ENCODE measurements at places on chromosomes 11 and 22.
A peak's percentile ranks its signal among the peaks of the same experiment; 100 is the strongest.

GRCh38 chr11:129828301-129828836 is 12.7 kb downstream of the TMEM45B start:
- DNase-seq = no peak
- H3K36me3 ChIP-seq = no peaks in the 10 kb centered on the region
- H3K4me1 ChIP-seq = no peaks in the 10 kb centered on the region
- no peaks in the 10 kb centered on the region for H3K27me3 ChIP-seq

GRCh38 chr22:32482708-32483107 is 8.1 kb downstream of the FBXO7 start:
- no peaks in the 10 kb centered on the region for H3K27me3 ChIP-seq
- no peak overlapping the region for H3K27ac ChIP-seq
- H3K4me3 ChIP-seq = no peak overlapping the region
- DNase-seq = no peak

DNA sequence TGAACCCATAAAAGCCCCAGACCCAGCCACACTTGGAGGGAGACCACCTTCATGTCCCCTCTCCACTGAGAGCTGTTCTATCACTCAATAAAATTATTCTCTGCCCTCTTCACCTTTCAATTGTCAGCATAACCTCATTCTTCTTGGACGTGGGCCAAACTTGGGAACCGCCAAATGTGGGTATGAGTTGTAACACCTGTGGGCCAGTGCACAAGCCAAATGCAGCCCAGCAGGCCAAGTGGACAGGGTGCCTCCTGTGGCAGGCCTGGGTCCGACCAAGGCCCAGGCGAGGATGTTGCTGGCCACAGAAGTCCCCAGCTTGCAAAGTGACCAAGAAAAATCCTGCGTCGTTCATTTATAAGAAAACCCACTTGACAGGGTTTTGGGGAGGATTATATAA is 621.2 kb downstream of the METTL15 start:
- H3K27me3 ChIP-seq = no peaks in the 10 kb centered on the region
- no peaks in the 10 kb centered on the region for H3K36me3 ChIP-seq
- H3K27ac ChIP-seq = no peak overlapping the region

DNA sequence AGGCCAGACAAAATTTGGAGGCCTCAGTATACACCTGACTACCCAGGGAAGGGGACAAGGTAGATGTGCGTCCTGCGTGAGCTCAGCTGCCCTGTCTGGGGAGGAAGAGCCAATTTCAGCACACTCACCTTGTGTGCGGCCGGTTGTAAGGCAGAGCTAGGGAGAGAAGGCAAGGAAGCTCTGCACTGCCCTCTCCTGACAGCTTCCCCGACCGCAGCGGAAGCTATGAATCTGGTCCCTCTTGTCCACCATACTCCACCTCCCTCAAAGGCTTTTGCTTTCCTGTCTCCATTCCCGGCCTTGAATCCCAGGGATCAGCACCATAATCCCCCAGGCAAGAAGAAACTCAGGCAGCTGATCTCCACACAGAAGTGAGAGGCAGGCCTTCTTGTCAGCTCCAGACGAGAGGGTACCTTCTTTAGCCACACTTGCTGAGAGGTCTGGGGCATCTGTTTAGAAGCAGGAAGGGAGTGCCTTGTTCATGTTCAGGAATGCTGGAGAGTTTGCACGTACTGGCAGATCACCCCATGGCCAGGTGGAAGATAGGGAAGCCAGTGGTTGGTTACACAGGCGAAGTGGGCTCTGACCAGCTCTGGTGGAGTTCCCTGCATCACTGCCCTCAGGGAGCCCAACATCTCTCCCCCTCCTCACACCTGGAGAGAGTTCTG is 62.5 kb downstream of the FEZ1 start:
- H3K36me3 ChIP-seq = no peaks in the 10 kb centered on the region
- H3K4me1 ChIP-seq = no peaks in the 10 kb centered on the region
- DNase-seq = peak; percentile 64
- no peak overlapping the region for H3K4me3 ChIP-seq

DNA sequence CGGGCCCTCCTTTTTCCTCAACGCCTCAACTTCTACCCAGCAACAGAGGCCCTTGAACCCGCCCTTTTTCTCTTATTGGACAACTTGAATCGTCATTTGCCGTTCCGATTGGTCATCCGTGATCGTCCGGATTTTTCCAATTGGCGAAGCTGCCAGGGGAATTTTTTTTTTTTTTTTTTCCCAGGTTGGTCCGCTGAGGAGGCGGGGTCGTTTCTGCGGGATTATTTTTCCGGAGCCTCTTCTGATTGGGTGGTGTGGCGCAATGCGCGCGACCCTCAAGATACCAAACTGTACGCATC is 465 bp upstream of the TTC9C start:
- DNase-seq = peak; percentile 90
- H3K4me1 ChIP-seq = no peaks in the 10 kb centered on the region
- peak overlapping the region; percentile 54 for H3K4me3 ChIP-seq
- H3K36me3 ChIP-seq = no peaks in the 10 kb centered on the region
- H3K27me3 ChIP-seq = no peaks in the 10 kb centered on the region
- H3K27ac ChIP-seq = peak overlapping the region; percentile 100

GRCh38 chr11:83147895-83148294 is 9.0 kb upstream of the PCF11 start:
- no peak for DNase-seq
- H3K4me3 ChIP-seq = no peak overlapping the region
- no peaks in the 10 kb centered on the region for H3K27me3 ChIP-seq
- peaks cover 1% of the 10 kb centered on the region for H3K4me1 ChIP-seq

GRCh38 chr11:11725438-11725837 is 103.6 kb upstream of the GALNT18 start:
- H3K36me3 ChIP-seq = no peaks in the 10 kb centered on the region
- no peak overlapping the region for H3K27ac ChIP-seq
- no peak for DNase-seq

- no peak overlapping the region for H3K27ac ChIP-seq
- DNase-seq = no peak
- no peaks in the 10 kb centered on the region for H3K36me3 ChIP-seq
- H3K27me3 ChIP-seq = no peaks in the 10 kb centered on the region
- H3K4me3 ChIP-seq = no peak overlapping the region
These were observed 18.6 kb downstream of the GRAMD4 start for GRCh38 chr22:46638601-46639431.

- H3K27ac ChIP-seq = no peak overlapping the region
- H3K27me3 ChIP-seq = no peaks in the 10 kb centered on the region
- H3K36me3 ChIP-seq = no peaks in the 10 kb centered on the region
These were observed 15.6 kb downstream of the SREBF2 start for GRCh38 chr22:41848468-41848867.

All from aorta (tissue), 5 donors.